Caudate nucleus (tissue), 63 donors: ENCODE measurements at places on chromosomes 1 and 21.

DNA sequence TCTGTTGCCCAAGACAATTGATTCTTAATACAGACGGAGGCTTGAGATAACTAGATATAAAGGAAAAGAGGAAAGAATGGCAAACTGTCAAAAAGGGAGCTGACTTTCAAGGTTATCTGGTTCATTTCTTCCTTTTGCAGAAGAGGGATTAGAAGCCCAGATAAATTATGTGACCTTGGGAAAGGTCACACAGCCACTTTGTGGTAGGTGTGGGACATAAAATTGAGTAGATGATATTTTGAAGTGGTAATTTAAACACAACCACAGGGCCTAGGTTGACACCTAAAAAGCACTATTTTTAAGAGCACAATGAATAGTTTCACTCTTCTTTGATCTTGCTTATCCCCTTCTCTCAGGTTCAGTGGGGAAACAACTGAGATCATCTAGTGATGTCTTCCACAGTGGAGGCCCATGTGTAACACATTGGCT, 16.9 kb upstream of the KIAA0040 start:
- DNase-seq: no peak

- DNase-seq: no peak
Measured at GRCh38 chr21:34520764-34521508, 8.9 kb upstream of the KCNE1 start.

DNA sequence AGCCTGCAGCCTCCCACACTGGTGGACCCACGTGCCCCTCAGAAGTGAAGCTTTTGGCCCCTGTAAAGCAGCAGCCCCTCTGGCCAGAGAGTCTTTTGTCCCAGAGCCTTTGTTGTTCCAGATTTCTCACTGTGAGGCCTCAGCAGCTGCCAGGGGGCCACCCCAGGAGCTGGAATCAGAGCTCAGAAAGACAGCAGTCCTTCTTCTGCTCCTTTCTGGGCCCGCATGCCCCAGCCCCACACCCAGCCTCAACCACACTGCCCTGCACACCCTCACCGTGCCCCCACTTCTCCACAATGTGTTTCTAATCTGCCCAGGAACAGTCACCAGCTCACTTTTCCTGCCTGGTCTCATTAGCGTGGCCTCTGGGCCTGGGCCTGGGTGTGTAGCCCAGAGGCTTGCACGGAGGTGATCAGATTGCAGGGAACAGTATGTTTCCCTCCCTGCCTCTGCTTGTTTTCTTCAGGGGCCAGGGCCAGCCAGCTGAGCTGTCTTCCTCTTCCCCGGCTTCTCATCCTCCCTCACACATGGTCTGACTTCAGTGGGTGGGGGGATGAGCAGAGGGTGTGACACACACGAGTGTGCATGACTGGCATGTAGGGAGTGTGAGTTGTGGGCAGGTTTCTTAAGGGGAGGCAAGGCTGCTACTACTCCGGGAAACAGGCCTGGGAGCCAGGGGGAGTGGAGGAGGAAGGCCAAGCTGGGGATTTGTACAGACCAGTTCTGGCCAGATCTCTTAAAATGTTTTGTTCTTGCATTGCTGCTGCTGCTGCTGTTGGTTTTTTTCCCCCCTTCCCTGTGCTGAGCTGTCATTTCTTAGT, 82.5 kb upstream of the ZNF648 start:
- DNase-seq: peak; percentile 34

DNA sequence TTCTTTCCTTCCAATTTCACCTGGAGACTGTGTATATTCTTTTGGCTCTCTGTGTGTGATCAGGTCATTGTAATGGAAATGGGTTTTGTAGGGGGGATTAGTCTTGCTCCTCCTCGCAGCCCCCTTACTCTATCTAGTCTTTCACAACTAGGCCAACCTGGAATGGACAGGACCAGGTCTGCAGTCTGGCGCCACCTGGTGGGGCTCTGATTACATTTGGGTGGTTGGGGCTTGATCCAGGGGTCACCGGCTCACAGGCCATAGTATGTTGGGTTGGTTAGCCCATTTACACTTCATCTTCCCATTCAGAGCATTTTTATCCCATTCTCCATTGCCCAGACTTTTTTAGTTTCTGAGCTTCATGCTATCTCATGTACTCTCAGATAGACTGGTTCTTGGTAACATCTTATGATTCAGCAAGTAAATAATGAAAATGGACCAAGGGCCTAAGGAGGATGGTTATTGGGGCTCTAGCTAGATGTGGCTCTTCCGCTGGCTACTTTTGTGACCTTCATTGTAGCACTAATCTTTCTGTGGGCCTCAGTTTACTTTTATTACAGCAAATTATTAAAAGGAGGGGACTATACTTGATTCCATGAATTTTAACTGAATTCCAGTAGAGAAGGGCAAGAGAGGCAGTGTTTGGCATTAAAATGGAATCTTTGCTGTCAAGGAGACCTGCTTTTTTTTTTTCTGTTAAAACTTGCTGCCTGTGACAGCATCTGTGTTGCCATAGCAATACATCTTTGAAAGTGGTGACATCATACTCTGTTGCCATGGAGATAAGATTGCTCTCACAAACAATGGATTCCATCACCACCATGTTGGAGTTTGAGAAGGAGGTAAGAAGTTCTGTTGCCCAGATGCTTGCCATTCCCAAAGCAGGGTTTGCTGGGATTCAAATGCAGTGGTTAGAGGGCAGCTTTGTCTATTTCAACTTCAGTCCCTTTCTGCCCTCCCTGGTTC, 150.1 kb downstream of the PLXNA2 start:
- no peak for DNase-seq
